AG20443 (cell line): ENCODE measurements at places on chromosomes 16 and 17.

GRCh38 chr17:17749025-17749772 is 67.9 kb downstream of the RAI1 start:
- no peak for DNase-seq

DNA sequence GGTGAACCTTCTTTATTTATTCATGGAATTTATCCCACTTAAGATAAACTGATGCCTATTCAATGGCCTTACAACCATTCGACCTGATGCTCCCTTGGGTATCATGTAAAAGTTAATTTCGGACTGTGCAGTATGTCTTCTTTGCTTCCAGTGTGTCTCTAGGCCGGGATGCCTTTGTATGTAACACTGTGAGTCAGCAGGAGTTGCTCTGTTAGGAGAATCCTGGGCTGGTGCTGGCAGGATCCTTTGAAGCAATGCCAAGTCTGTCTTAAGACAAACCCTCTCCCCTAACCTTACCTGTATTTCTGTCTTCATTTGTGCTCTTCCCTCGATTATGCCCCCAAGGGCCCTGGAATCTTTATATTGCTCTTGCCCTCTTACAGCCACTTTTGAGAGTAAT is 37.9 kb upstream of the ABCA8 start:
- peak; percentile 21 for DNase-seq

DNA sequence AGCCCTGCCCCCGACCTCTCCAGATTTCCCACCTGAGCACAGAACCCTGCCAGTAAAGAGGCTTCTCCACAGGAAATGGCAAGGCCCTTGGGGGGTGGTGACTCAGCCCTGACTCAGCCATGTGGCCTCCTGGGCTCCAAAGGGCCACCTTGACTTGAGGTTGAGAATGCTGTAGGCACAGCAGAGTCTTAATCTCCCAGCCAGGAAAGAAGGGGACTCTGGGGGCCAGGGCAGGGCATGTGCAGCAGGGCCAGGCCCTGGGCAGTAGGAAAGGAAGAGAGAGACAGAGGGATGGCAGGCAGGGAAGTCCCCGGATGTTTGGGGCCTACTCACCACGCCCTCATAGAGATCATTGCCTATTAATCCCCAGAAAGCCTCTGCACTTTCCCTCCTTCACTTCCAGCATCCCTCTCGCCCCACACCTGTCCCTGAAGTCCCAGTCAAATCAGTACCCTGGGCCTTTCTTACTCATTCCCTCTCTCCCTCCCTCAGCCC is 4.8 kb upstream of the ITGA3 start:
- DNase-seq, result peak; percentile 65

DNA sequence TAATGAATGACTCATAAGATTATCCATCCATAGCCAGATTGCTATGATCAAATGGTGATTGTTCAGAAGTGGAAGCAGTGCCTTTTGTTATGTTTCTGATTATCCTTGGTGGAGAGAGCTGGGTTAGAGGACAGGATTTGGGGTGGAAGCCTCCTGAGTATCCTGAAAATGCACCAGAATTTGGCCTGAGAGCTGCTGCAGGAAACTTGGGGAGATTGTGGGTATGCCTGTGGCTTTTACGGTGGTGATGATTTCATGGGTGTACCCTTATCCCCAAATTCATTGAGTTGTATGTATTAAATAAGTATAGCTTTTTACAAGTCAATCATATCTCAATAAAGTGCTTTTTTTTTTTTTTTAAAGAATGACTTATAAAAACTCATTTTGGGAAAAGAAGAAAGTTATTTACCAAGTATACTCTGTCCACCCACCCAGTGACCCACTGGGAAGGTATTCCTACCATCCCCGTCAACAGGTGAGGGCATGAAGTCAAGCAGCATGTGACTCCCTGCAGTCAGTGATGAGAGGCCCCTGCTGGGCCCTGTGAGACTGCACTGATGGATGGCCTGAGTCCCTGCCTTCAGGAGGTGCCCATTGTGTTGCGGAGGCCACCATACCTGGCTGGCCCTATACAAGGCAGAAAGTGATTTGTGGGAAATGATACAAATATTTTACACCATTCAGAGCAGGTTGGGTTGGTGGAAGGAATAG is 28.4 kb downstream of the NKD1 start:
- no peak for DNase-seq

GRCh38 chr16:2149630-2150417 is 1.4 kb downstream of the RAB26 start:
- DNase-seq, result no peak

GRCh38 chr17:70239391-70239826 is 70.1 kb downstream of the KCNJ2 start:
- no peak for DNase-seq

DNA sequence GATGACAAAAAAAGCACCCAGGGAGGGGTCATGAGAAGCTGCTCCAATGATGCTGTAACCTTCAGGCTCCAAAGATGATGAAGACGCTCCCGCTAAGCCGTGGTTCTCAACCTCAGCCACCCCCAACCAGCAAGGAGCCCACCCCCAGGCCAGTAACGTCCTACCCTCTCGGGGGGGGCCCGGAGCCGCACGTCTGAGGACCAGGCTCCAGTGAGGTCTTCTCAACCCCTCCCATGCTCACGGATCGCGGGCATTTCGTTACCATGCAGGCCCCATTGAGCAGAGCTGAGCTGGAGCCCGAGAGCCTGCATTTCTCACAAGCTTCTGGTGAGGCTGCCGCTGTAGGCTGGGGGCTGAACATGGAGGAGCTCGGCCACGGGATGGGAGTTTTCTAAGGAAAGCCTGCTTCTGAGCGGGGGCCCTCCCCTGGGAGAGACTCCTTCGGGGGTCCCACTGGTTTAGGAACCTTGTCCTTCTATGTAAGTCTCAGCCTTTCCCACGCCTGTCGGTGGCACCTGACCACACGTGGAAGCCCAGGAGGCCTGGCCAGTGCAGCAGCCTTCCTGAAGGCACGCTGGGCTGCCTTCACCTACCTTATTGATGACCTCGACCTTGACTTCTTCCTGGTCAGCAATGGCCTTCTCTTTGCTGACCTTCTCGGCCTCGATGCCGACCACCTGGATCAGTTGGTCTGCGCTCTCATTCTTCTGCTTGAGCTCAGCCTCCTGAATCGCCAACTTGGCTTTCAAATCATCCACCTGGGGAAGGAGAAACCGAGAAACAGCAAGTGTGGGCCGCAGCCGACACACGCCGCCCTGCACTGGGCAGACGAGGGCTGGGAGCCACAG is 82.7 kb downstream of the PGS1 start:
- DNase-seq, result no peak

DNA sequence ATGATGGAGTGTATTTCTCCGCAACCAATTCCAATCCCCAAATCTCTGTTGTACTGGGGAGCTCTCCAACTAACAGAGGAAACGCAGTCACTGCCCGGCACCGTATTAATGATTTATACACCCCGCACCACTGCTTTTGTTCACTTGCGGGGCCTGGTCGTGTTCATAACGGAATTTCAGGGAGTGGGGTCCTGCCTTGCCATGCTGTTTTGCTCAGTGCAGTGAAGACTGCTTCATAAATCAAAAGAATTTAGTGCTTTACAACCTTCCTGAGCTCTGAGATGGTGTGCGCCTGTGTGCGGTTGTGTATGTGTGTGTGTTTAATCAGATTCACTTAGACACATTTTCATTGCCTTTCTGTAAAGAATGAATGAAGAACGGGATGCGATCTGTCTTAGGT is 18.5 kb upstream of the RBFOX1 start:
- no peak for DNase-seq

DNA sequence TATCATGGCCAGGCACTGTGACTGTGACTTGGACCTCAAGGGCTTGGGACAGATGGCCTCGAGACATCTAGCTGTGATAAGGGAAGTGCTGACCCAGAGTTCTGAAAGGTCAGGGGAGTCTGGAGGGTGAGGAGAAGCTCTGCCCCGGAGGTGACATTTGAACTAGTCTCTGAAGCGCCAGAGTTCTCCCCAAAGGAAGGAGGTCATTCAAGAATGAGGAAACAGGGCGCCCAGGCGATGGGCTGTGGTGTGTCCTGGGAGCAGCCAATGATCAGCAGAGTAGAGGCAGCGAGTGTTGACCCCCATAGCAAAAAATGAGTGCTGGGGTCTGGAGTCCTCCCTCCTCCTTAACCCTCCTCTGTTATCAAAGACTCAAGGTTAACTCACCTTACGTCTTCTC is 4.9 kb downstream of the STARD3 start:
- DNase-seq, result no peak

DNA sequence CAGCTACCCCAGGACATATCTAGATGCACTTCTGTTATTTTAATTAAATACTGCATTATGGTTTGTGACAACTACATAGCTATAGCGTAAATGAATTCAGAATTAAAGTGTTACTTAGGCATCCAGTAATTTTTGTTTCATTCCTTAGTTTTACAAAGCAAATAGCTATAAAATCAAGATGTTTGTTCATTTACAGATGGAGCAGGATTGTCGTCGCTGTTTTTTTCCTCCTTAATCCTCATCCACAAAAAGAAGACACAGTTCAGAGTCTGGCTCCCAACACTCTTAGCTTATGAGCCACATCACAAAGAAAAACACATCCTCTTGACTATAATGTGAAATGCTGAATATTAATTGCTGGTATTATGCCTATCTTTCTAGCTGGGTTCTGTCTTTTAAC is 43.7 kb downstream of the SNX11 start:
- no peak for DNase-seq

DNA sequence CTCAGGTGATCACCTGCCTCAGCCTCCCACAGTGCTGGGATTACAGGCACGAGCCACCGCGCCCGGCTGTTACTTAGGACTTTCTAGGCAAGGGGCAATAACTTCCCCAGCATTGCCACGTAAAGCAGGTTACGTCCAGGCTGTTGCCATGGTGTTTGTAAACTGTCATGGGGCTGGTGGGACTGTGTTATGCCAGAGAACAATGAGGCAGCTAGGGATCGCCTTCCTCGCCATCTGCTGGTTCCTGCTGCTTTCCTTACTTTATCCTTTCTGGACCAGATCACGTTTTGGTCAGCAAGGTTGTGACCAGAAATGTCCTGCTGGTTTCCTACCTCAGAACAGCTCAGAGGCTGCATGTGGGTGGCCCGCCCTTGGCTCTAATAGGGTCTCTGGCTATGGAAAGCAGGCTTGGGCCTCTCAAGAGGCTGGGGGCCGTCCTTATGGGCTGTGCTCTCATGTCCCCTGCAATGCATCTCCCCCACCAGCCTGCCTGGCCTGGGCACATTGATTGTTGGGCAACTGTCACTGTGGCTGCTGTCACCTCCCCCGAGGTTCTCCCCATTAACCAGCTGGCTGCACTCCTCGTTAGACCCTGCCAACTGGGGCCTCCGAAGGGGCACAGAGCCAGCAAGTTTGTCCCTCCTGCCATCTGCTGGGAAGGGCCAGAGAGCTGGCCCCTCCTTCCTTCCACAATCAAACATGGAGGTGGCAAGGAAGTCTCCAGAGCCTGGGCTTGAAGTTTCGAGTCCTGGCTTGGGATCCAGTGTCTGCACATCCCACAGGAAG is 28.2 kb upstream of the ZC3H18 start:
- no peak for DNase-seq
